HTR-8/SVneo (cell line): ENCODE measurements at places on chromosomes 12 and 14.

DNA sequence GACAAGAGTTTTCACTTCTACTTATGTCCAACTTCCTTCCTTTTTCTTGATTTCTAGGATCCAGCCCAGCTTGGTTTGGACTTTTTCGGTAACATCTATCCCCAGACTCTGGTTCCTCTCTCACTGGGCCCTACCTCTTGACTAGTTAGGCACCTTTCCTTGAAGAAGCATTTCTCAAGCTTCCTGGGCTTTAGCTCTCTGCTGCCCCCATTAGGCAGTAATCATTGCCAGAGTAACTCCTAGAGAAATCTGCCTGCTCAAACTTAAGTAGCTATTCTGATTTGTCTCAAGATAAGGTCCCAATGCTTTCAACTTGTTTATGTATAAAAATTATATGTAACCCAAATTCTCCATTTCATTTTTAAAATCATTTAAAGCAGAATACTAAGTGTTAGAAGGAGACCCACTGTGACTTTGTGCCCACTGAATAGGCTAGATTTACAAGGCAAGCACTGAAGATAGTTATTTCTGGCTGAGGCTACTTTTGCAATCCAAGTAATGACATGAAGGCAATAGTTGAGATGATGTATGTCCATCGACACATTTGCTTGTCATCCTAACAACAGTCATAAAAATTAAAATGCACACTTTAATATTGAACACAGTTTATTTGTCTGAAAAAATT, 275.0 kb upstream of the G2E3 start:
- DNase-seq, result peak; percentile 30

- peak; percentile 3 for DNase-seq
Observed at GRCh38 chr12:14993537-14994266, 20.9 kb downstream of the PDE6H start.

DNA sequence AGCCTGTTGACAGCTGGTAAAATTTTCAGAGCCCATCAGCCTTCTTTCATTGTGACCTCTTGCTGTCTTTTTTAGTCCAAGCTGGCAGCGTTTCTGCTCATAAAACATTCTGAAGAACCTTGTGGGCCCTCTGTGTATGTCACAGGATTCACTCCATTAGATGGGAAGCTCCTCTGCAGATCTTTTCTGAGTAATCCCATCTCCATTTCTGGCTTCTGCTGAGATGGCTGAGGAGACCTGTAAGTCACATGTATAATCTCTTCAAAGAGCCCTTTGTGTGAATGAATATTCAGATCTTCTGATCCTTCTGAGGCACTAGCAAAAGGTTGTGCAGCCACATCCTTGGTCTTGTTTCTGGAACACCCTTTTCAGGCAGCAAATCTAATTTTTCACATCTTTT, 2.8 kb downstream of the RXYLT1 start:
- DNase-seq, result no peak

DNA sequence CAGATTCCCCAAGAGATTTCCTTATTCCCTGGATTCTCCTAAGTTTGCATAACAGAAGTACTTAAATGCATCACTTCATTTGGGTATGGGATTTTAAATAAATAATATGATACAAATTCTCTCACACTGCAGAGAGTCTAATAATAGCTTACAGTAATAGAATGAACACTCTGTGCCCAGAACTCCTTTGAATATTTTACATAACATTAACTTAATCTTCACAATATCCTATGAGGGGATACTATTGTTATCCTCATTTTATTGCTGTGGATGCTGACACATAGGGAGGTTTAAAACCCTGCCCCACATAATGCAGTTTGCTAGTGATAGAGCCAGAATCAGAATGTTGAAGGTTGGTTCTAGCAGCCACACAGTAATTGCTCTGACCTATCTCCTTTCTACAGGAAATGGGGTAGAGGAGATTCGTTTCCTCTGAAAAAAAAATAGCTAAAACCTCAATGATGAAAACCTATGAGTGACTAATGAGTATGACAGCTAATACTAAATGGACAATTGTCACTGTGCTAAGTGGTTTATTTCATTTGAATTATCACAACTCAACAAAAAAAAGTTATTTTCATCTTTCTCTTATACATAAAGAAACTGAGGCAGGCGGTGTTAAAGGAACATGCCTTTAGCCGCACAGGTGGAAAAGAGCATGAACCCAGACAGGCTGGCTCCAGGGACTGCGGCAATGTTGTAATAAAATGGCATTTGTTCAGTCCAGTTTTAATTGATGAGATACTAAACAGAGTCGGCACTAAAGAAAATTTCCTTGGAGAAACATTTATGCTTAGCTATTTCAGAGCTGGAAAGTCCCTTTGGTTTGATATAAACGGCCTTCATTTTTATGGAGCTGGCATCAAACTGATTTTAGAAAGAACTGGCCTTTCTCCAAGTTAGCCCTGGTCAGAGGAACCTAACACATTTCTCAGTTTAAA, 880.9 kb downstream of the NRXN3 start:
- DNase-seq, result no peak

- no peak for DNase-seq
Observed at GRCh38 chr12:103397536-103397935, 98.2 kb downstream of the C12orf42 start.

- no peak for DNase-seq
Observed at GRCh38 chr14:68408680-68409079, 384.2 kb downstream of the ZFP36L1 start.

DNA sequence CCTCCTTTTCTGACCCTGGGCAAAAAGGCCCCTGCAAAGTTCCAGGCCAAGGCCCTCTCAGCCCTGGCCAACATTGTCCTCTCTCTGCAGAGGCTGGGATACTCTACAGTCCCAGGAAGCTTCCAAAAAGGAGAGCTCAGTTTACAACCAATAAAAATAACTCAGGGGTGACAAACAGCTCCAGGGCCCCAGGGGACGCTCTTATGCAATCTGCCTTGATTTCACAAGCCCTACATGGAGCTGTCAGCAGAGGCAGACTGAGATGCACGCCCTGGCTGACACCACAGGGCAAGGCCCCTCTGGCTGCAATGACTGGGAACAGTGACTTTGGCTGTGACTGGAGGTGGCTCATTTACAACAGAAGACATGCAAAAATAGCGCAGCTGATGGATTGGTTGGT, 129.0 kb upstream of the MED13L start:
- DNase-seq, result peak; percentile 87

- DNase-seq, result no peak
Observed at GRCh38 chr14:104799244-104800014, 1.5 kb upstream of the ZBTB42 start.

DNA sequence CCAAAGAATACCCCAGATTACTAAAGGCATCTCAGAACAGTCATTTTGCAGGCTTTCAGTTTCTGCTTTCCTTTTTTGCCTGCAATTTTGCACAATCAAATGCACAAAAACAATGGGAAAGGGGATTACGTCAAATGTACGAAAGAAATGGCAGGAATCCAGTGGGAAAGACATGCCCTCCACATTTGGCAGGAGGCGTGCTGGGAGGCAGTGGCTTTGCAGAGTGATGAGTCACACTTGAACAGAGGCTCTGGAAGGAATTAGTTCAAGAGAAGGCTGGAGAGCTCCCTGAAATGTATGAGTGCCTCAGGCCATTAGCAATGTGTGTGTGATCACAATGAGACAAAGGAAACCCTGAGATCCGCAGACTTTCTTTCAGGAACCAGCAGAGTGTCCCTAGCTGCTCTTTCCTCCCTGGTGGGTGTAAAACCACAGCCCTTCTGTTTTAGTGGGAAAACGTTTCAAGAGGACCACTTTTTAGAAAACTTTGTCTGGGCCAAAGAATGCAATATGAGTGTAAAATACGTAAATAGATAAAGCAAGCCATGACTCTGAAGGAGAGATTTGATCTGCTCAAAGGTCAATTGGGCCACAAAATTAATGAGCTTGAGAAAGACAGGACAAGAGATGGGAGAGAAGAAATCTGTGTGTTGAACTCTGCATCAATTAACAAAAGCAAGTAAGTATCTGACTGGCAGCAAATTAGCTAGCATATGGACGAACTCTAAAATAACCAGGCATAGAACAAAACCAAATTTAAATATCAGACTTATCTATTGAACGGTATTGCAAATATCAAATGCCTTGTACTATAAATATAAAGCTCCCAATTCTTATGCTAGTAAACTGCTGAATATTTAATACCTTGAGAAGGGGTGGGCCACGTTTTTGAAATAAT, 155.4 kb upstream of the PDE3A start:
- peak; percentile 50 for DNase-seq

DNA sequence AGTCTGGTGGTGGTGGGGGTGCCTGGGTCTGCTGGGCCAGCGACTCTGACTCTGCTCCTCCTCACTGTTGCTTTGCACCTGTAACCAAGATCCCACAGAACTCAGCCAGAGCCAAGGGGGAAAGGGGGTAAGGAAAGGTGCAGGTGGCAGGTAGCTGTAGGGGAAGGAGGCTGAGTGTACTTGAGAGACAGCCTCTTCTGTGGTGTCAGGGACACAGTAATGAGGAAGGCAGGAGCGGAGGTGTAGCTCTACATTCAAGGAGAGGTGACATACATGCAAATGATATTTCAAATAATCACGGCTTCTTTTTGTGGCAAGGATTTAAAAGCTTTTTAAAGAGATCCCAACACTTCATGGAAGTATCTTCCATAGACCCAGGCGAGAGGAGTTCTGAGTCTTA, 23.4 kb downstream of the TESPA1 start:
- no peak for DNase-seq

DNA sequence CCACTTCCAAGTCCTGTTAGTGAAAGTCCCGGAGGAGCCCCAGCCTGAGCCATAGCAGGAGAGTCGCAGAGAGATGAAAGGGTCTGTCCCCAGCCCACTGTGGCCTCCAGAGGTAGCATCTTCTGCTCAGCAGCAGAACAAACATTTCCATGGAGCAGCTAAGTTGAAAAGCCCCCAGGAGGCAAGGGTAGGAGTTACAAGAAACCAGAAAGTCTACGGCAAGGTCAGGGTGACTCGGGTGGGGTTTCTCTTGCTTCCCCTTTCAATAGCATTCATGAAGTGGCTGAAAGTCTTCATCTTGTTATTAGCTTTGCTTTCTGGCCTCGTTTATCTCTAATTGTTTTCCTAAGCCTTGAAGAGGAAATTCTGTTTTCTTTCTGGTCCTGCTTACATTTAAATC, 151.2 kb upstream of the DIO3 start:
- no peak for DNase-seq

DNA sequence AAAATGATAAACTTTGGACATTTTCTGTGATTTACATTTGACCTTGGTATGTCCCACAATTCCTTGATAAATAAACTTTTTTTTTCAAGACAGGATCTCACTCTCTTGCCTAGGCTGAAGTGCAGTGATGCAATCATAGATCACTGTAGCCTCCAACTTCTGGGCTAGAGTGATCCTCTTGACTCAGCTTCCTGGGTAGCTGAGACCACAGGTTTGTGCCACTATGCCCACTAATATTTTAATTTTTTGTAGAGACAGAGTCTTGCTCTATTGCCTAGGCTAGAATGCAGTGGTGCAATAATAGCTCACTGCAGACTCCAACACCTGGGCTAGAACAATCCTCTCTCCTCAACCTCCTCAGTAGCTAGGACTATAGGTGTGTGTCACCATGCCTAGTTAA, 79.1 kb upstream of the PTGDR start:
- DNase-seq, result no peak

GRCh38 chr12:11580125-11580751, 69.2 kb upstream of the ETV6 start:
- DNase-seq, result peak; percentile 23

- DNase-seq, result no peak
Observed at GRCh38 chr12:83864054-83864453, 1048.5 kb downstream of the SLC6A15 start.

DNA sequence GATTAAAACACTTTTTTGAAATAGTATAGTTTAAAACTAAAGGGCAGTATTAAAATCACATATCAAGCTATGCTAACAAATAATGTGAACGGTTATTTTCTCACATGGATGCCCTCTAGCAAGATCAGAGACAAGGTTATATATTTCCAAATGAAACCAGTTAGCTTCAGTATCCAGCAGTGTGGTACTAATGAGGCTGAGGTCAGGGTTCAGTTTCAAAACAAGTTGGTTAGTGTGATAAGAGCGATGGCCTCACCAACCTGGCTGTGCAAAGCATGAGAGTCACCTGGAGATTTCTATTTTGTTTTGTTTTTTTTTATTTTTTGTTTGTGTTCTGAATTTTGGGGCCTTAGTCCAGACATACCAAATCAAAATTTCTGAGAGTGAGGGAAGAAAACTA, 352.2 kb upstream of the KITLG start:
- DNase-seq, result no peak

DNA sequence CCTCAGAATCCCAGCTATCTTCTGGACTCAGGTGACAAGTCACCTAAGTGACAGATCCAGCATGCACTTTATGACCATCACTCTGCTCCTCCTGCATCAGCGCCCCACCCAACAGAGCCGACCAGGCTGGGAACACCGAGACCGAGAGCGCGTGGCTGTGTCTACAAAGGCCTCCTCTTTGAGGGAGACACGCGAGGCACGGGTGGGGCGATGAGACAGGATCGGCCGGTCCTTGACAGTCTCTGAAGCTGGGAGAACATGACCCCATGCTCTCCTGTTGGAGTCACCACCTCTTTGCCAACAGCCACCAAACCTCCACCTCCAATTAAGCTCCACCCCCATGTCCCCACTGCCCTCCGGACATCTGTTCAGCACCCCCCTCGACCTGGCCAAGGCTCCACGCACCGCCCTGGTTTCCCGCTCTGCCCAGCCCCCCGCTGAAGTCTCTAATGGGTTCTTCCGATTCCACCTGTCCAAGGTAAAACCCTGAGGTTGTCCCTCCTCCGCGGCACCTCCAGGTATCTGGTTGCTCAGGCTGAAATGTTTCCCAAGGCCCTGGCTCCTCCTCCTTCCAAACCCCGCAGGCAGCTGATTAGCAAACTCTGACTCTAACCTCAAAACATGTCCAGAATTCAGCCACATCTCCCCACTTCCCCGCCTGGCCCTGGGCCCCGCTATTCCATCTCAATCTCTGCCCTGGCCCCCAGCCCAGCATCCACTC, 31.5 kb downstream of the HSP90AA1 start:
- peak; percentile 54 for DNase-seq

DNA sequence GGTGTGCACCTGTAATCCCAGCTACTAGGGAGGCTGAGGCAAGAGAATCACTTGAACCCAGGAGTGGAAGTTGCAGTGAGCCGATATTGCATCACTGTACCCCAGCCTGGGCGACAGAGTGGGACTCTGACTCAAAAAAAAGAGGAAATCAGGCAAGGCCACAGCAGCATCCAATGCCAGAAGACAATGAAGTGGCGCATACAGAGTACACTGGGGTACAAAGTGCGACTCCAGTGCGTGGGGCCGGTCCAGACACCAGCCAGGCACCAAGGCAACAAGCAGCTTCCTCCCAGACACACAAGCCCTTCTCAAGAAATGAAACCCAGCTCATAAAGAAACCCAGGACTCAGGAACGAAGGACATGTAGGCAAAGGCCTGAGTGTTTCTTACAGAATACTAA, 28.2 kb downstream of the TTC7B start:
- no peak for DNase-seq

GRCh38 chr14:79704041-79704807, 507.1 kb downstream of the DIO2 start:
- no peak for DNase-seq
